ENCODE measurements at places on chromosomes 7 and 10. TPM values are rescaled to one million over a fixed set of nuclear protein-coding genes. Genes with fewer than 3 reads are reported as not detected.

Gene CYP3A4
- total RNA-seq: 891 TPM

- DNase-seq: no peak
Observed at GRCh38 chr10:4177791-4178190, 392.8 kb upstream of the KLF6 start.

Gene FOXP2
- 5.2 TPM for total RNA-seq

Gene INMT
- 38.0 TPM for total RNA-seq

GRCh38 chr7:123125231-123125630 lies 74.5 kb downstream of the SLC13A1 start:
- no peak for DNase-seq

All from right lobe of liver (tissue), 6 donors.